ENCODE measurements at places on chromosomes 11 and 22.

DNA sequence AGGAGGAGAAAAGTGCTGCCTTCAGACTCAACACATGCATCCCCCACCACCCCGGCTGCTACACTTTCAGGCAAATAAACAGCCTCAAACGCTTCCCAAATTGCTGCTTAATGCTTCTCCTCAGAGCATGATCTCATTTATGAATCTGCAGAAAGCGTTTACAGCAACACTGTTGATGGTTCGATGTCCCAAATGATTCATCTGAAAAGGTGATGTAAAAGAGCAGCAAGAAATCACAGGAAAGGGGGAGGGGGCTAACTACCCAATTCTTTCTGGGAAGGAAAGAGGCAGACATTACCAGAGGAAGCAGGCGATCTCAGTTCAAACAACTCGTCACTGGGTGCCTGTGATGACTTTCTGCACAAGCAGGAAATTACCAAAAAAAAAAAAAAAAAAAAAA lies 119.6 kb downstream of the TENM4 start:
- no peak for DNase-seq

- DNase-seq, result no peak
These were observed 30.4 kb upstream of the MICAL2 start for GRCh38 chr11:12079726-12080556.

DNA sequence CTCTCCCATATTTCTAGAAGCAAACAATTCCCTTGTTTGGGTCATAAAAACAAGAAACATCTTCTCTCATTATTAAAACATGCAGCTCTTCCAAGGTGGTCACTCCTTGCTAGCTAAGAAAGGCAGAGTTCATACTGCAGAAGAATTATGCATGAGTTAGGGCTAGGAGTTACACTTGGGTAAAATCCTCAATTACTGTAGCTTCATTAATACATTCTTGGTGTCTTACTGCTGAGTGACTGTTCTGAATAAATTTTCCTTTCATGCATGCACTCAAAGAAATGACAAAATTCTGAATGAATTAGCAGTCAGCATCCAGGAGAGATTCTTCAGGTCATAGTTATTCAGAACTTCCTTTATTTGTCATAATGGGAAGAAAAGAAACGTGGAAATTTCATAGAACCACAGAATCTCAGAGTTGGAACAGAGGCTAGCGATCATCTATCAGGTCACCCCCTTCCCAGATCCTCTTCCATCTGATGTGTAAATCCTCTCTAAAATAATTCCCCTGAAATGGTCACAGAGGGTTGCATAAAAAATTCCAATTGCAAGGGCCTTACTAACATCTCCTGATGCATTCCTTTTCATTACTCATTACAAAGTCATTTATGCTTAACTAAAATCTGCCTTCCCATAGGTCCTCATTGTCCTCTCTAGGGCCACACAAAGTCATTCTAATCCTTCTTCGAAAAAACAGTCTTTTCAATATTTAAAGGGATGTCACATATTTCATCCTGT lies 771.5 kb downstream of the DLG2 start:
- DNase-seq, result no peak

GRCh38 chr11:102990145-102990544 lies 34.6 kb upstream of the MMP13 start:
- no peak for DNase-seq
